T-helper 17 cell (primary cell): ENCODE measurements at places on chromosomes 1 and 21.

DNA sequence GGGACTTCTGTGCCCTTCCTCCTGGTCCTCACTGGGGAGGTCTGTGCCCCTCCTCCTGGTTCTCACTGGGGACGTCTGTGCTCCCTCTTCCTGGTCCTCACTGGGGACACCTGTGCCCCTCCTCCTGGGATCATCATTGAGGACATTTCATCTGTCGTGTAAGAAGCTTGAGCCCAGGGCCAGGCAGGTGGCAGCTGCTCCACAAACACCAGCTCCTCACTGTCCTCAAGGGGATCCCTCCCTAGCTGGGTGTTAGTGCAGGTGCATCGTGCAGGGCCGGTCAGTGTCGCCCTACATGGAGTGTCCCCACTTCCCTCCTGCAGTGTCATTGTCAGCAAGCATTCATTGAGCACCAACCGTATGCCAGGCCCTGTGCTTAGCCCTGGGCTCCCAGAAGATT lies 312.7 kb downstream of the PTPRU start:
- no peak for DNase-seq
- H3K4me3 ChIP-seq: no peak overlapping the region
- H3K27me3 ChIP-seq: peaks cover 14% of the 10 kb centered on the region
- H3K36me3 ChIP-seq: no peaks in the 10 kb centered on the region

DNA sequence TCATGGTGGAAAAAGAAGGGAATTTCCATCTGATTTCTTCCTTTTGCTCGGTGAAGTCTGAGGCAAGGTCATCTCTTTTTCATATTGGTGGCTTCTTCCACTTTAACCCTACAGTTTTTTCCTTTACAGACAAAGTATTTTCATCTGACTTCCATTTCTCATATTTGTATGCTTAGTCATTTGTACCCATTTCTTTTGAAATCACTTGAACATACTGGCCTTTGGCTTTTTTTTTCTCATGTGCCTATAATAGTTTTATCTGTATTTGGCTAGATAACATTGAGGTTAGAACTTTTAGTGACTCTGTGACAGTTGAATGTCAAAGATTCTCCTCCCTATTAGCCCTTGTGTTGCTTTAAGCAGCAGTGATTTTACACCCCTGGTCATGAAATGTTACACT lies 27.7 kb downstream of the IL12RB2 start:
- DNase-seq: no peak
- H3K4me1 ChIP-seq: peaks cover 34% of the 10 kb centered on the region
- peak overlapping the region; percentile 79 for H3K27ac ChIP-seq

- peak overlapping the region; percentile 93 for H3K4me3 ChIP-seq
- H3K36me3 ChIP-seq: no peaks in the 10 kb centered on the region
- no peak for DNase-seq
- H3K27me3 ChIP-seq: no peaks in the 10 kb centered on the region
- H3K27ac ChIP-seq: peak overlapping the region; percentile 60
- H3K4me1 ChIP-seq: peaks cover 29% of the 10 kb centered on the region
Observed at GRCh38 chr21:46459356-46460112, 843 bp downstream of the DIP2A start.

- H3K36me3 ChIP-seq: peaks cover 2% of the 10 kb centered on the region
- H3K4me3 ChIP-seq: no peak overlapping the region
- peaks cover 7% of the 10 kb centered on the region for H3K4me1 ChIP-seq
Observed at GRCh38 chr1:5464366-5464765, 527.9 kb downstream of the NPHP4 start.

DNA sequence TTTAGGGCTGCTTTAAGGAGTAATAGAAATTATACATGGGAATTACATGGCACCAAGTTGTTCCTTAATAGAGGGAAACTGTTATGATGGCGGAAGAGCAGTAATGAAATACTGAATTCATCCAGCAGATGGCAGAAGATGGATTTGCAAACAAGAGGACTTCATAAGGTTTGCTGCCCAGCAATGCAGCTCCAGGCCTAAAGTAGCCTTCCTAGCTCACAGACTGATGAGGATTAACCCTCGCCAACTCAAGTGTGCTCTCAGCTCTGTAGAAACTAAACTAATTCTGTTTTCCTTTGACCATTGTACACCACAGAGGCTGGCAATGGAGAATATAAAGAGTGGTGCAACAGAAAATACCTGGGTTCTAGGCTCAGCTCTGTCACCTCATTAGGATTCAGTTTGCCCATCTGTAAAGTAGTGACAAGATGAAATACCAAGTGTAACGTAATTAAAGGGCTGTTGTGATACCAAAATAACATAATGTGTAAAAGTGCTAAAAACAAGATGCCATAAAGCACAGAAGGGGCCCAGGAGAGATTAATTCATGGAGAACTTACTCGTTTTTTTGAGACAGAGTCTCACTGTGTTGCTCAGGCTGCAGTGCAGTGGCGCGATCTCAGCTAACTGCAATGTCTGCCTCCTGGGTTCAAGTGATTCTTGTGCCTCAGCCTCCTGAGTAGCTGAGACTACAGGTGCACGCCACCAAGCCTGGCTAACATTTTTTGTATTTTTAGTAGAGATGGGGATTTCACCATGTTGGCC lies 102.4 kb upstream of the SERBP1 start:
- DNase-seq: no peak
- H3K4me1 ChIP-seq: no peaks in the 10 kb centered on the region
- H3K4me3 ChIP-seq: no peak overlapping the region
- H3K27ac ChIP-seq: no peak overlapping the region

- no peak overlapping the region for H3K4me3 ChIP-seq
- no peaks in the 10 kb centered on the region for H3K36me3 ChIP-seq
- H3K27me3 ChIP-seq: peaks cover 36% of the 10 kb centered on the region
- peaks cover 9% of the 10 kb centered on the region for H3K4me1 ChIP-seq
- no peak for DNase-seq
- no peak overlapping the region for H3K27ac ChIP-seq
Observed at GRCh38 chr1:51610637-51611036, 6.3 kb upstream of the OSBPL9 start.

DNA sequence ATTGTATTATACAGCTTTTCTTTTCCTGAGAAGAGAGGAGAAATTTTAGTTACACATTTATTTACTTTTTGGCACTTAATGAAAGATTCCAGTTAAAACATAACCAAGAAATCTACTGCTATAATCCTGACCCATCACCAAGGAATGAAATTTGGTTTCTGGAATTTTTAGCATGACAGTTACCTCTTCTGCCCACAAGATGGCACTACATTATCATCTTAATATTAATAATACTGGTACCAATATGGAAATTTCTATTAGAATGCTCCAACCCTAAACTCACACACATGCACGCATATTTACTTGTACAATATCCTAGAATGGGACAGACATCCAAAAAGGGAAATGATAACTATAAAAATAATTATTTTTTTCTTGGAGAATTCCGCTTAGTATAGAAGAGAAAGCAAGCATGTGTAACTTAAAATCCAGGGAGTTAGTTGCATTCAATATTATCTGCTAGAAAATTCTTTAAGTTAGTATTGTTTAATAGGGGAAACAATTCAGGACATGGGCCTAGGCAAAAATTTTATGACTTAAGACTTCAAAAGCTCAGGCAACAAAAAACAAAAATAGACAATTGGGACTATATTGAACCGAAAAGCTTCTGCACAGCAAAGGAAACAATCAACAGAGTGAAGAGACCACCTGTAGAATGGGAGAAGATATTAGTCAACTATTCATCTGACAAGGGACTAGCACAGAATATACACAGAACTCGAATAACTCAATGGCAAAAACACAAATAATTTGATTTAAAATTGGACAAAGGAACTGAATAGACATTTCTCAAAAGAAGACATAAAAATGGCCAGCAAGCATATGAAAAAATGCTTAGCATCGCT lies 37.4 kb downstream of the MAP3K21 start:
- no peaks in the 10 kb centered on the region for H3K27me3 ChIP-seq
- no peak overlapping the region for H3K27ac ChIP-seq
- no peak overlapping the region for H3K4me3 ChIP-seq
- peaks cover 6% of the 10 kb centered on the region for H3K36me3 ChIP-seq

GRCh38 chr21:18549214-18549905 lies 145.8 kb upstream of the TMPRSS15 start:
- H3K4me3 ChIP-seq: no peak overlapping the region
- DNase-seq: no peak
- H3K27ac ChIP-seq: no peak overlapping the region
- H3K27me3 ChIP-seq: no peaks in the 10 kb centered on the region

GRCh38 chr1:61404597-61405376 lies 320.2 kb downstream of the TM2D1 start:
- DNase-seq: no peak
- no peak overlapping the region for H3K4me3 ChIP-seq
- peaks cover 9% of the 10 kb centered on the region for H3K36me3 ChIP-seq
- H3K27me3 ChIP-seq: no peaks in the 10 kb centered on the region
- H3K27ac ChIP-seq: no peak overlapping the region

DNA sequence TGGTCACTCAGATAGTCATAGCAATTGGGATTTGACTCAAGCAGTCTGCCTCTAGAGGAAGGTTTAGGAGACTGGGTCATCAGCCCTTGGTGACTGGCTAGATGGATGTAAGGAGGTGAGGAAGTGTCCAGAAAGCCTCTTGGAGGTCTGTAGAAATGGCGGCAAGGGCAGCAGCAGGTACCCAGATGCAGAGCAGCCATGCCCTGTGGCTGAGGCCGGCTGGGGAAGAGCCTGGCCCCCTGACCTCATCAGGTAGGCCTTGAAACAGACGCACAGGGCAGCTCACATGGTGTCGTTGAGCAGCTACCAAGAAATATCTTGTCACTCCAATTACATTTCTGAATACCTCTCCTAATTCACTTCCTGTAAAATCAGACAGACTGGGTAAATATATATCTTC lies 98.2 kb downstream of the DMRTB1 start:
- peaks cover 11% of the 10 kb centered on the region for H3K4me1 ChIP-seq
- peaks cover 40% of the 10 kb centered on the region for H3K27me3 ChIP-seq
- no peak overlapping the region for H3K4me3 ChIP-seq

- no peaks in the 10 kb centered on the region for H3K27me3 ChIP-seq
- H3K4me1 ChIP-seq: peaks cover 56% of the 10 kb centered on the region
- peaks cover 9% of the 10 kb centered on the region for H3K36me3 ChIP-seq
- H3K4me3 ChIP-seq: peak overlapping the region; percentile 99
Observed at GRCh38 chr1:156195853-156196252, 1.9 kb downstream of the SLC25A44 start.

DNA sequence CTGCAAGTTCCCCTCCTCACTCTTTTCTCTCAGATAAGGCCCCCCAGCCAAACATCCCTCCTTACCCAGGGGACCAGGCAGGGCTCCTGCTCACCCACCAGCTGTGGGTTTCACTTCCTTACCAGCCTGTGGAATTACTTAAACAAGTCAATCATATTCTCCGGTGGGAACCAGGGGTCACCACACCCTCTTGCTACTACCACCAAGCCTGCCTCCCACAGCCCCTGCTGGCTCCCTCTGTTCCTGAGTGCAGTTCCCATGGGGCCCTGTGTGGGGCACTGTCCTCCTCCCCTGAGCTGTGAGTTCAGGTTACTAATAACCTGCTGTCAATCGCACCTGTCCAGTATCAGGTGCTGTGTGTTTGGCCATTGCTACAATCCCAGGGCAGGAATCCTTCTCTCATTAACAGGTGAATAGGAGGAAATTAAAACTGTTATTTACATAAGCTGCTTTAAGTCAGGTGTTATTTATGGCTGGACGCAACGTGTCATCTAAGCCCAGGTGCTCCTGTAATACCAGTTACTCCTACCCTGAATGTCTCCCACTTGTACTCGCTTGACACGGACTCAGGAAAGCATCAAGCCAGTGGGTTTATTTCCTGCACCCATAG lies 53.1 kb upstream of the LBR start:
- H3K36me3 ChIP-seq: no peaks in the 10 kb centered on the region
- no peak overlapping the region for H3K4me3 ChIP-seq
- H3K4me1 ChIP-seq: peaks cover 27% of the 10 kb centered on the region
- peak overlapping the region; percentile 54 for H3K27ac ChIP-seq
- no peak for DNase-seq

- peaks cover 3% of the 10 kb centered on the region for H3K4me1 ChIP-seq
- no peaks in the 10 kb centered on the region for H3K36me3 ChIP-seq
- no peak for DNase-seq
- no peak overlapping the region for H3K4me3 ChIP-seq
- no peak overlapping the region for H3K27ac ChIP-seq
Observed at GRCh38 chr1:33718186-33718585, 145.7 kb upstream of the HMGB4 start.

DNA sequence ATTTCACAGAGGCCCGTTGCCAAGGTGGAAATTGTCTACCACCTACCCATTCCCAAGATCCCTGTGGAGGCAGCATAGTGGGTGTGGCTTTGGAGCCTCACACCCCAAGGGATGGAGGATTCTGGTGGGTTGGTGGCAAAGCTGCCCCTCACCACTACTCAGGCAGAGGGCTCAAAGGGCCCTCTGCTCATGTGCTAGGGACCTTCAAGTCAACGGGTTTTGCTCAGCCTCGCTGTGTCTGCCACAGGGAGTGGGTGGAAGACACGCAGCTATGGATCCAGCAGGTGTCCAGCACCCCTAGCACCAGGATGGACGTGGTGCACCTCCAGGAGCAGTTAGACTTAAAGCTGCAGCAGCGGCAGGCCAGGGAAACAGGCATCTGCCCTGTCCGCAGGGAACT lies 2.3 kb downstream of the DNALI1 start:
- H3K36me3 ChIP-seq: peaks cover 3% of the 10 kb centered on the region
- no peak overlapping the region for H3K4me3 ChIP-seq
- H3K4me1 ChIP-seq: peaks cover 13% of the 10 kb centered on the region
- peak overlapping the region; percentile 19 for H3K27ac ChIP-seq
- H3K27me3 ChIP-seq: peaks cover 13% of the 10 kb centered on the region
- no peak for DNase-seq

DNA sequence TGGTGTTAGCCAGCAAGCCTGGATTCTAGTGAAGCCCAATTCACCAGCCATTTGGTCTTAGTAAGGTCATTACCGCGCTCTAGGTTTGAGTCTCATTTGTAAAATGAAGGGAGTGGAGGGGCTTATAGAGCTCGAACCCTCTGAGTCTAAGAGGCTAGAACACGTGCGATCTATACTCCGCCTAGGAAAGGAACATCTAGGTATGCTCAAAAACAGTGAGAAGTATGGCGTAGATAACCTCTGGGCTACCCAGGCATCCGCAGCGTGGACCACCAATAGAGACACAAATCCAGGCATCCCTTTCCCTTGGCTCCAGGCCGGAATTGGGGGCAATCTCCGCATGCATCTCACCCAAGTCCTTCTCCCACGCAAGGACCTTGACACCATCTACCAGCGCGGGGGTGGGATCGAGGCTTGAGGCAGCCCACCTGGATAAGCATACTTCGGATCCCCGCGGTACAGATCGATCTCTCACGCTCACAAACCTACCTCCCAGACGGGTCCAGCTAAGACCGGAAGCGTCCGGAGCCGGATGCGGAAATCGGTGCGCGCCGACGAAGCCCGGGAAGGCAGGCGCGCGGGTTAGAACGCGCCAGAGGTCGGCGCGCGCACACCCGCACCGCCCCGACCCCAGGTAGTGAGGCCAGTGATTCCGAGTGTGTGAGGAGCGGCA lies at the start of gene METTL25B:
Gene METTL25B, plus strand, starts transcription at position 544 of the 673 bp plus-strand sequence. CDS start 636 bp downstream, outside the sequence.
- H3K4me1 ChIP-seq: peaks cover 17% of the 10 kb centered on the region
- no peaks in the 10 kb centered on the region for H3K27me3 ChIP-seq
- H3K36me3 ChIP-seq: peaks cover 5% of the 10 kb centered on the region

- no peaks in the 10 kb centered on the region for H3K36me3 ChIP-seq
- H3K27me3 ChIP-seq: no peaks in the 10 kb centered on the region
- DNase-seq: no peak
- H3K4me3 ChIP-seq: no peak overlapping the region
- peaks cover 7% of the 10 kb centered on the region for H3K4me1 ChIP-seq
- peak overlapping the region; percentile 49 for H3K27ac ChIP-seq
Observed at GRCh38 chr1:224450561-224451350, 16.2 kb upstream of the WDR26 start.
